A172 (cell line): ENCODE measurements at places on chromosomes 7 and 10.

- no peak for DNase-seq
Observed at GRCh38 chr10:132400547-132401151, 3.6 kb downstream of the PWWP2B start.

DNA sequence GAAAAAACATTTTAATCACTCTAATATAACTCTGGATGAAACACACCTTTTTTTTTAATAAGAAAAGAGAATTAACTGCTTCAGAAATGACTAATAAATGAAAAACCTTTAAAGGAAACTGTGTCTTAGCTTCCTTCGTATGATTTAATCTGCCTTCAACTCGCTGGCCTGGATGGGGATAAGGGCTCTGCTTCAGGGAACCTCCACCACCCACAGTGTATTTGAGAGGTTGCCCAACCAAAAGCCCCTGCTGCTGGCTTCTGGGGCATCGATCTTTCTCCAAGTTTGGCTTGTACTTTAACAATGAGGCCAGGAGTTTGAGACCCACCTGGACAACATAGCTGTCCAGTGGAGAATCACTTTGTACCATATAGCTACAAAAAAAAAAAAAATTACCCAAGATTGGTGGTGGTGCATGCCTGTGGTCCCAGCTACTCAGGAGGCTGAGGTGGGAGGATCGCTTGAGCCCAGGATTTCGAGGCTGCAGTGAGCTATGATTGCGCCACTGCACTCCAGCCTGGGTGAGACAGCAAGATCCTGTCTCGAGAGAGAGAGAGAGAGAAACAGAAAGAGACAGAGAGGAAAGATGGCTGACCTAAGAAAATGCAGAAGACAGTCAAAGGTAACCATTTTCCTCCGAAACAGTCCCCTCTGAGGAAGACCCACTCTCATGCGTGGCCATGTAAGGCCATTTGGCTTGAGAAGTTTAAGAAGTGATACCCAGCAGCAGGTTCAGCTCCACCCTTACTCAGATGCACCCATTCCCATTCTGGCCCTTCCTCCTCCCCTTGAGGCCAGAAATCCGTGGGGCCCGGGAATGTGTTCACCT is 13.6 kb upstream of the LIMK1 start:
- DNase-seq, result no peak

GRCh38 chr10:112951359-112952281 is 1.6 kb downstream of the TCF7L2 start:
- DNase-seq, result peak; percentile 77

DNA sequence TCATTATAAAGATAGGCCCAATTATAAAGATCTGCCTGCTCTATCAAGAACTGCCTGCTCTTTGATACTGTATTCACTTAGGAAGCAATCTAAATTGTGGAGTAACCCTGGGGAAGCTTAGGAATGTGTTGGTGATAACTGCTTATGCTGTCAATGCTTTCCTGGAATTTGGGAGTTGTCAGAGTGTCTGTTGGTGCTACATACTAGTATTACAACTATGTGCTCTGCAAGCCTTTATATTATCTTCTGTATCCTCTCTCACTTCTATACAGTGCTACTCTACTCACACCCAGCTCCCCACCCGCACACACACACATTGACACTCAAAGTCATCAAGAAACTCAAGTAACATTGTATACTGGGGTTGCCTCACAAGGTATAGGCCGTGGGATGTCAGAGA is 6.1 kb downstream of the ZNF277 start:
- DNase-seq, result no peak

GRCh38 chr10:6579183-6579903 is 733 bp downstream of the PRKCQ start:
- no peak for DNase-seq

DNA sequence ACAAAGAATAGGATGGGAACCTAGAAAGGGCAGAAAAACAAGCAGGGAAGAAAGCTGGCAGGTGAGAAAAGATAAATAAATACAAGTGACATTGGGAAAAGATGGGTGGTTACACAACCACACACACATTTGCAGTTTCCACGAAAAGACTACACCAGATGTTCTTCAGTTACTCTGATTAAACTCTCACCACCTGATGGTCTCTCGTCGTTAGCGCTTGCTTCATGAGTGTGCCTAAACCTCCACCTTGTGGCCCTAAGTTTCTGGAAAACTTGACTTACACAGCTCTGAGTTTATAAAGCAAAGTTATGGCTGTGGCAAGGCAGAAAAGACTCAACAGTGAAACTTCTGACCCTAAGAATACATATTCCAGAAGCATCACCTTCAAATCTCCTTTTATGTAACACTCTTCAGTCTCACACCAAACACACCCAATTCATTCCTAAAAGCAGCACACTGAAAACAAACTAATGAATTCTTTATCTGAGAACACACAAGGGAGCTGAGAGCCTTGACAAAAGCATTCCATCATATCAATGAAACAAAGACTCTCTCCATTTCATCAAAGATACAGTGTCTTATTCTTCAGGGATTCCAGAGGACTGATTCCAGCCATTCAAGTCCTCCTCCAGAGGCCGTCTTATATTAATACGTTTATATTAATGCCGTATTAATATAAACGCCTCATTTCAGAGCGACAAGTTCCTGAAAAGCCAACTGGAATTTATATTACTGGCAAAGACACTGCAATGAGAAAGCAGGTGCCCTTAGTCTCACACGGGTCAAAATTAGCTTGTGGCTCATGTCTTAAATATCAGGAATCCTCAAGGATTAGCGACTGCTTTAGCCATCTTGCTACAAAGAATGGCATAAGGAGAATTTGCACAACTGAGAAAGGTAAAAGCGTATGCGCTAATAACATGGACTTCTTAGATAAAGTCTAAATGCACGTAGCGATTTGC is 77.6 kb downstream of the RNF216 start:
- DNase-seq, result no peak

DNA sequence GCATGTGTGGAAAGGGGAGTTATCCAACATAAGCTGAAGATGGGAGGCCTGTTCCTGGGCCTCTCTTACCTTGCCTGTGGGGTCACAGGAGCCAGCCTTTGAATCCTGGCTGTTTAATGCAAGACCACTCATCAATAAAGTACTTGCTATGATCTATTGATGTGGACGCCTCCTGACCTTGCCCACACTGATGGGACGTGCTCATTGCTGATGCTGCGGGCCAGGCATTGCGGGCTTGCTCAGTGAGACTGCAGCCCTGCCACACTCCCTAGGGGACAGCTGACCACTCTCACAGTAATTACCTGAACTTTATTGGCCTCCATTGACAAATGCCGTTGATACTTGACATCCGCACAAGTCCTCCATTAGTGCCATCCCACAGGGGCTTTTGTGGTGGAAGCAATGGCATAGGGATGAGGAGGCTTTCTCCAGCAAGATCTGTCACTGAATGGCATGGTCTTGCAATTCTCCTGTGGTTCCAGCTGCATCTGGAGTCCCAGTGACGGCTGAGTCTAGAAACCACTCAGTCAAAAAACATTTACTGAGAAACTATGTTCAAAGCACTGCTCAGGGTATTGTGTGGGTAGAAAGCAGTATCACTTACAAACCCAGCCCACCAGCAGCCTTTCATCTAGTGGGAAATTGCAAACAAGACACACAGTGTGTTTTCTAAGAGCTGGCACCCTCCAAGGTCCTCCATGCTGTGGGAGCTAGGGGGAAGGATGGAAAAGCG is 135.1 kb upstream of the YAE1 start:
- no peak for DNase-seq

DNA sequence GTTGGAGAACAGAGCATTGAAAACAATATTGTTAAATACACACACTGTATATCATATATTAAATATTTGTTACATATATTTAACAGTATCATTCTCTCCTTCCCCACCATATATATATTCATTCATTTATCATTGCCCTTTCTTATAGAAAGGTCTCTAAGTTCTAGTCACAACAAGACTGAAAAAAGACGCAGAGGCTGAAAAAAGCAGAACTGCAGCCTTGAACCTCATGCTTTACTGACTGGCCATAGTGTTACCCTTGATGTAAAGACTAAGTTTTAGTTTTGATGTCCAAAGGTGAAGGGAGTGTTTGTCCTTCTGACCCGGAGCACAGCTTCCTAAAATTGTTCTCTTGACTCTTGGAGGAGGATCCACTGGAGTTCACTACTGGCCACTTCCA is 247.9 kb downstream of the PTEN start:
- DNase-seq, result no peak

DNA sequence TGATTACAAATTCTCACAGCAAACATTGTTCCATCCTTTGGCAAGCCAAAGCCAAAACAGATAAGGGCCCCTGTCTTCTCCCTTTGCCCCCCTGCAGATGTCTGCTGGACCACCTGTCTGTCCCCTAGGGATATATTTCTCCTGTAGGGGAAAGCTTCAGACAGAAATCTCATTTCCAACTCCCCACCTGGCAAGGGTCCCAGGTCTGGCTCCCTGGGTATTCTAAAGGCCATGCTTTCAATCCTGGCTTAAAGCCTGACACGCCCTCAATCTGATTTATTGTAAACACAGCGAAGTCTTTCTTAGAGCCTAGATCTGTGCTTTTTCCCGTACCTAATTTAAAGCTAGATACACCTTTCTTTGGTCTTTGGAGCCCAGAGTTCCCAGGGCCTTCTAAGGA is 66.1 kb downstream of the KCNMA1 start:
- DNase-seq, result no peak

DNA sequence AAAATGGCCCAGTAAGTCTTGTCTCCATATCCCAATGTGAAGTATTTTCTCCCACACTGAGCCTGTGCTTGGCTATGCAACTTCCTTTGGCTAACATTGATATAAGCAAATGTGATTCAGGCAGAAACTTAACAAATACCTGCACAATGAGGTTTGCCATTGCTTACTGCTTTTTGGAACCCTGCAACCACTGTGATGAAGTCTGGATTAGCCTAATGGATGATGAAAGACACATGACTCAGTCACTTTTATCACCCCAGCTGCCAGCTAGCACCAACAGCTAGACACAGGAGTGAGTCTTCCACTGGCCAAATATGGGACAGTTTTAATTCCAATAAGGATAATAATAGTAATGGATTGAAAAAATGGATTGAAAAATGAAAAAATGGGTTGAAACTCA is 854.5 kb downstream of the GRM8 start:
- peak; percentile 5 for DNase-seq

DNA sequence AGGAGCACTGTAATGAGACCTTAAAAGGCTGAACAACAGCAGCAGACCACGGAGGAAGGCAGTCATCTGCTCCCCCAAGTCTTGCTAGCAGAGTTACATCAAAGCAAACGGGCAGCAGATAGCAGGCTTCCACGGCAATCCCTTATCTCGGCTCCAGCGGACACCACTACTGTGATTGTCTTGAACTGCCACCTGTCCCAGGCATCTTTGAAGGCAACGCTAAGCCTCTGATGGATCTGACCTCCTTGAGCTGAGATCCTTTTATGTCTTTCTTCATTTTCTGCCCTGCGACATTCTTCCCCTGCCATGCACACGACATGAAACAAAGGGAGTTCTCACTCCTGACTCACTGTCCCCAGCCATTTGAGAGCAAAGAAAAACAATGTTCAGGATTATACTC is 111.7 kb downstream of the GLI3 start:
- no peak for DNase-seq

DNA sequence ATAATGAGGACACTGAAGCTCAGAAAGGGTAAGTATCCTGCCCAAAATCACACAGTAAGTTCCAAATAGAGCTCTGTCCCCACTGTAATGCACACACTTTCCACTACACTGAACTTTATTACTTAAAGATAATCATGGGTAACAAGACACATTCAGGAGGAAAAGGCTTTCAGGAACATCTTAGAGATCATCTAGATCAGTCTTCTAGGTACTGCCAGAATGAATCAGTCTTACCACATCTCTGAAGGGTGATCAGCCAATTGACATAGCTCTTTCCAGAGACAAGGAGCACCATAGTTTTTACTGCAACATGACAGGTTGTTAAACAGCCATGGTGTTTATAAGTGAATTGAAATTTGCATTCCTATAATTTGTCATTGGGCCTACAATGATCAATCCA is 5.4 kb upstream of the HERPUD2 start:
- no peak for DNase-seq

DNA sequence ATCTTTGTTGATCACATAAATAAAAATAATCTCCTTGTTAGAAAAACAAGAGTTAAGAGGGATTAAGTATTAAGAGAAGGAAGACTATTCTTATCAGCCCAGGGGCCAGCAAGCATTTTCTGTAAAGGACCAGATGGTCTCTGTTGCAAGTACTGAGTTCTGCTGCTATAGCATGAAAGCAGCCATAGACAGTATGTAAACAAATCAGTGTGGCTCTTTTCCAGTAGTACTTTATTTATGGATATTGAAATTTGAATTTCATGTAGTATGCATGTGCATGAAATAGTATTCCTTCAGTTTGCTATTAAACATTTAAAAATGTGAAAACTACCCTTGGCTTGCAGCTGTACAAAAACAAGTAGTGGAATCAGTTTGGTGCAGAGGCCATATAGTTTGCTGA is 81.7 kb downstream of the STK31 start:
- DNase-seq, result no peak

DNA sequence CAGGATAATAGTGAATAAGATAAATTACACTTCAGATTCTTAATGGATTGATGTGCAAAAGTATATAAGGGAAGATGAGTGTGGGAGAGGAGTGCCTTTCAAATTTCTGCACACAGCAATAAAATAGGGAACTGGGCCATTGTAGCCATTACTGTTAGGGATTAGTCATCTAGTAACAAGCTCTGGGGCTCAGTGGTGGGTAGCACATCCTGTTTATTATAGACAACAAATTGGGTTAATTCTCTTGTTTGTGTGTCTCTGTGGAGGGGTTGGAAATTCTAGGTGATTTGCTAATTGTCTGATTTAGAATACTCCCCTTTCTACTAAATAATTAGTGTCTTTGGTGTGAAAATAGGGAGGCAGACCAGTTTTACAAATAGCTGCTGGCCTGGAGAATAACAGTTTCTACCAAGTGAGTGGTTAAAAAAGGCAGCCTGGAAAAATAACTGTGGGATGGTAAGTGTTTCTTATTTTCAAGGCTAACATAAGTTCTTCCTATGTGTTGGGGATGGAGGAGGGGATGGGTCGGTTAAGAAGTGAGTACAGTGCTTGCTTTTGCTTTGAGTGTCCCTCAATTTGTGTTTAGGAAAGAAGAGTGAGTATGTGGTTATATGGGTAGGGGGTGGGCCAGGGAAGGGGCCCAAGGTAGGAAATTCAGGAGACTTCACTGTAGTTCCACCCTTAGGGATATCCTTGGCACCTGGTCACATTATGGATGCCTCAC is 43.3 kb upstream of the TMEM248 start:
- peak; percentile 13 for DNase-seq

DNA sequence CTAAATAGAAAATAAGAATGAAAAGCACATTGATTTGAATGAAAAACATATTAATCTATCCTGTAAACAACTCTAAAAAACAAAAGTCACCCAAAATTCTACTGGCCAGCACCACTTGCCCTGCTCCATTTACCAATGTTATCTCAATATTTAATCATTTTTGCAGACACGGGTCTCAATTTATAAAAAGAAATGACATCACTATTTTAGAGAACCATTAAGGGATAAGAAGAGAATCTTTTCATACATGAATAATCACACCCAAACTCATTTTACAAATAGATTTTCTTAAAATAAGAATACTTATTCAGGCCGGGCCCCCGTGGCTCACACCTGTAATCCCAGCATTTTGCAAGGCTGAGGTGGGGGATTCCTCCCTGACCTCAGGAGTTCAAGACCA is 3.9 kb downstream of the SAR1A start:
- DNase-seq, result no peak

- DNase-seq, result no peak
Observed at GRCh38 chr7:137342828-137343261, 688 bp downstream of the PTN start.
